ENCODE measurements at places on chromosomes 1 and 21.

DNA sequence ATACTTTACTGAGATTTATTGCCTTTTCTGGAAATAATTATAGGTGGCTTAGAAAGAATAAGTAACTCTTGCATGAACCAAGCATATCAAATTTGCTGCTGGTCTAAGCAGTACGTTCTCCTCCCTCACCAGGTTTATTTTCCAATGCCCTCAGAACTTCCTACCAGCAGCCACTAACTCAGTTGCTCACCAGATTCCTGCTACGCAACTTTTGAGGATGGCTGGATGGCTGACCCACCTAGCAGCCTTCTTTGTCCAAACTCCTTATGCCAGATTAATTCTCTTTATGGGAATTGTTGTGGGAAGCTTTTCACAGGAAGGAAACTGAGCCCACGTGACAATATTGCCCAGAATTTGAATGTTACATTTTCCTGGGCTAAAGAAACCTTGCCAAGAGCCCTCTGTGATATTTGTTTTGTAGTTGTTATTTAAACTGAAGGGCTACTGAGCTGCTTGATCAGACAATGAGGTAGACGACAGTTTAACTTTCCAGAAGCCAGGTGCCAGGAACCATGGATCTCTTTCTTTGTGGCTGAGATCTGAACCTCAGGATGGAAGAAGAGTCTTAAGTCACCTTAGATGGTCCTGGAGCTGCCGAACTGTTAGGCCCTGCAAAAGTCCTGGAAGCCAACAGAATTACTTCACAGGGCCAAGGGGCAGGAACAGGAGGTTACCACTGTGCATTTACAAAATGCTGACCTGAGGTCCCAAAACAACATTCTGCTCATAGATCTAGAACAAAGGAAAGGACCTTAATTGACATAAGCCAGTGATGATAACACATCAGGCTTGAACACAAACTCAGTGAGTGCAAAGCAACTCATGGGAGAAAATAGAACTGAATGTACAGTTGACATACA is 85.5 kb upstream of the ATP1A1 start:
- no peak for DNase-seq

GRCh38 chr1:16134066-16134801 is 21.6 kb downstream of the EPHA2 start:
- no peak for DNase-seq

- DNase-seq = no peak
Observed at GRCh38 chr1:110967256-110967655, 3.5 kb upstream of the LRIF1 start.

DNA sequence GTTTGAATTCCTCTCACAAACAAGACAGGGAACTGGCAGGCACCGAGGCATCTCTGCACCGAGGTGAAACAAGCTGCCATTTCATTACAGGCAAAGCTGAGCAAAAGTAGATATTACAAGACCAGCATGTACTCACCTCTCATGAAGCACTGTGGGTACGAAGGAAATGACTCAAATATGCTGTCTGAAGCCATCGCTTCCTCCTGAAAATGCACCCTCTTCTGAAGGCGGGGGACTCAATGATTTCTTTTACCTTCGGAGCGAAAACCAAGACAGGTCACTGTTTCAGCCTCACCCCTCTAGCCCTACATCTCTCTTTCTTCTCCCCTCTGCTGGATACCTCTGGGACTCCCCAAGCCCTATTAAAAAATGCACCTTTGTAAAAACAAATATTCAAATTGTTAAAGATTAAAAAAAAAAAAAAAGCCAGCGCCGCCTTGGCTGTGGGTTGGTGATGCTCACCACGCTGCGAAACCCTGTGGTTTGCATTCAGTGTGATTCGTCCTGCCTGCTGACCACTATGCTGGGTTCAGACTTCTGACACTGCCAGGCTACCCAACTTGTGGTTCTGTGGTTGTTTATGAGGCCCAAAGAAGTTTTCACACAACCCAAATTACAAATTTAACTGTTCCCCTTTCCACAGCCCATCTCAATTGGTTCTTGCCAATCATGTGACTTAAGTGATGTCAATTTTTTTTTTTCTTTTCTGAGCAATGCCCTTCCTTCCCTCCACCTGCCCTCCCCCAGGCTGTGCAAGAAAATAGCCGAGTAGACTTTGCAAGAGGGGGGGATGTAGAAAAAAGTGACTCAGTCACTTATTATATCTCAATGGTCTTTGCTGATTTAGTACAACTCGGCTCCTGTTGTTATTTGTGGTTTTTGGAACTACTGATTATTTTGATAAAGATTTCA is at the start of gene RUNX1:
Gene RUNX1 (minus strand): TSS at position 597 of the 912 bp plus-strand sequence.
- peak; percentile 66 for DNase-seq

DNA sequence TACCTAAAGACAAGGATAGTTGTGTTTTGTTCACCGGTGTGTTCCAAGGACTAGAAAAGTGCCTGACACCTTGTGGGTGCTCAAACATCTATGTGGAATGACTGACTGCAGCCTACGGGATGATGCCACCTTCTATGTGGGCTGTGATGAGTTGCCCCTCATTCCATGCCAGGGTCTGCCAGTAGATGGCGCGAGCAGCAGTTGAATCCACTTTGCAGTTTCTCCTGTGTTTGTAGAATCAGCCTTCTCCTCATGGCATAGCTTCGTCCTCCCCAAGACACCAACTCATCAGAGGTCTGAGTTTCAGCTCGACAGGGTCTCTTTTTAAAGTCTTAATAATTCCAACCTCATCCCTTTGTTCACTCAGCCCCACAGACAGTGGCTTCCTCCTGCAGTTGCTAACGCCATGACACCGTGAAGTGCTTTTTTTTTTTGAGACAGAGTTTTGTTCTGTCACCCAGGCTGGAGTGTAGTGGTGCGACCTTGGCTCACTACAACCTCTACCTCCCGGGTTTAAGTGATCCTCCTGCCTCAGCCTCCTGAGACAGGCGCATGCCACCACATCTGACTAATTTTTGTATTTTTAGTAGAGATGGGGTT is 133.7 kb downstream of the CAPN8 start:
- DNase-seq = peak; percentile 36

- peak; percentile 27 for DNase-seq
Observed at GRCh38 chr21:45709173-45709572, 65.6 kb downstream of the PCBP3 start.

DNA sequence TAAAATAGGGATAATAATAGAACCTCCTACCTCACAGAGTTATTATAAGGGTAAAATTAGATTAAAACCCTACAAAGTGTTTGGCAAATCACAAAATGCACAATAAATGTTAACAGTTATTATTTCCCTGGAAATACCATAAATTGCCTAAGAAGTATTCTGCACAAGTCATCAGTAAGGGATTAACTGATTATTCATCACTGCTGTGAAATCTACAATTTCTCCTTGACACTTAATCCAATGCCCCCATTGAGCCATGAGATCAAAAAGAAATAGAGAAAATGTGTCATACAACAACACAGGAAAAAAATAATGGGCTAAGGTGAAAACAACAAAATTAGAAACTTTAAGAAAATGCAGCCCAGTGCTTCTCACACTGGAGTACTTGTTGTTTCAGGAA is 6.7 kb upstream of the SEC16B start:
- no peak for DNase-seq

All from fibroblast of skin of scalp (primary cell).